ENCODE measurements at places on chromosomes 5 and 9. TPM values are rescaled to one million over a fixed set of nuclear protein-coding genes. Genes with fewer than 3 reads are reported as not detected.

- no peak for DNase-seq
- H3K36me3 ChIP-seq = no peaks in the 10 kb centered on the region
- H3K27ac ChIP-seq = no peak overlapping the region
These were observed 145.0 kb upstream of the FTMT start for GRCh38 chr5:121706686-121707085.

GRCh38 chr9:108512426-108513173 is 343.2 kb downstream of the ACTL7B start:
- DNase-seq = no peak
- no peaks in the 10 kb centered on the region for H3K27me3 ChIP-seq
- H3K27ac ChIP-seq = no peak overlapping the region
- H3K4me1 ChIP-seq = no peaks in the 10 kb centered on the region
- no peak overlapping the region for H3K4me3 ChIP-seq

SPINK7 gene
- not detected for total RNA-seq

DNA sequence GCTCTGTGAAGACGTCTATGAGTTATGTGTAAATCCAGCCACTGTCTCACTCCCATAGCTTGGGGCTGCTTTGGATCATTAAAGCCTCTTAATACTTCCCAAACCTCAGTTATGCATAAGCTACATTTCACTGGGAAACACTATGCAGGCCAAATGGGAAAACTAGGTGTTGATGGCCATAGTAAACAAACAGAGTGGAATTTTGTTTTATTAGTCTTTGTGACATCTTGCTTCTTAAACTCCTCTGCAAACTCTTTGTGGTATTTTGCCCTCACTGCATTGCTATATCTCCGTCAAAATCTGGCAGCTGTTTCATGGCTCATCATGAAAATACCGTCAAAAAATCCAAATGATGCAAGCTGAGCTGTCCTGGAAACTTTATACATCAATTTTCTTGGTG is 167.2 kb upstream of the HMHB1 start:
- no peak for DNase-seq
- H3K4me3 ChIP-seq = no peak overlapping the region
- H3K4me1 ChIP-seq = no peaks in the 10 kb centered on the region
- H3K27ac ChIP-seq = no peak overlapping the region
- H3K27me3 ChIP-seq = no peaks in the 10 kb centered on the region
- no peaks in the 10 kb centered on the region for H3K36me3 ChIP-seq

GRCh38 chr9:127295005-127295404 is 30.4 kb downstream of the GARNL3 start:
- DNase-seq = no peak
- H3K27me3 ChIP-seq = no peaks in the 10 kb centered on the region
- no peak overlapping the region for H3K27ac ChIP-seq

- H3K4me3 ChIP-seq = no peak overlapping the region
- no peaks in the 10 kb centered on the region for H3K27me3 ChIP-seq
- no peaks in the 10 kb centered on the region for H3K36me3 ChIP-seq
- peak overlapping the region; percentile 64 for H3K27ac ChIP-seq
- peaks cover 27% of the 10 kb centered on the region for H3K4me1 ChIP-seq
These were observed 90.3 kb upstream of the ZNF366 start for GRCh38 chr5:72597456-72597948.

LCNL1 gene
- total RNA-seq = 5.1 TPM

- no peak overlapping the region for H3K27ac ChIP-seq
- H3K36me3 ChIP-seq = peaks cover 32% of the 10 kb centered on the region
- H3K4me3 ChIP-seq = no peak overlapping the region
- no peaks in the 10 kb centered on the region for H3K27me3 ChIP-seq
- no peak for DNase-seq
- peaks cover 8% of the 10 kb centered on the region for H3K4me1 ChIP-seq
These were observed 53.8 kb downstream of the RAD23B start for GRCh38 chr9:107336718-107337360.

DNA sequence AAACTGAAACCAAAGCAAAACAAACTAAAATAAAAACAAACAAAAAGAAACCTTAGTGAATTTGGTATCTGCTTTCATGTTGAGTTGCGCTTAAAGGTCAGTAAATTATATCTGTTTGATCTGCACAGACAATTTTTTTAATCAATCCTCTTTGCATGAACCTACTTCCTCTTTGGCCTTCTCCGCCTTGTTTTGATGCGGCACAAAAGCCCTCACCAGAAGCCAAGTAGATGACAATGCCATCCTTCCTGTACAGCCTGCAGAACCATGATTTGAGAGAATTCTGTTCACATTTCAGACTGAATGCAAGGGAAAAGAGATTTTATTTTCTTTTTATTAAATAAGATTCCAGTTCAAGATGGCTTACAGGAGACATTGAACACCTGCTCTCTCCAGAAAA is 473.6 kb upstream of the FTMT start:
- no peaks in the 10 kb centered on the region for H3K27me3 ChIP-seq
- no peaks in the 10 kb centered on the region for H3K4me1 ChIP-seq
- no peak overlapping the region for H3K27ac ChIP-seq
- DNase-seq = no peak

DNA sequence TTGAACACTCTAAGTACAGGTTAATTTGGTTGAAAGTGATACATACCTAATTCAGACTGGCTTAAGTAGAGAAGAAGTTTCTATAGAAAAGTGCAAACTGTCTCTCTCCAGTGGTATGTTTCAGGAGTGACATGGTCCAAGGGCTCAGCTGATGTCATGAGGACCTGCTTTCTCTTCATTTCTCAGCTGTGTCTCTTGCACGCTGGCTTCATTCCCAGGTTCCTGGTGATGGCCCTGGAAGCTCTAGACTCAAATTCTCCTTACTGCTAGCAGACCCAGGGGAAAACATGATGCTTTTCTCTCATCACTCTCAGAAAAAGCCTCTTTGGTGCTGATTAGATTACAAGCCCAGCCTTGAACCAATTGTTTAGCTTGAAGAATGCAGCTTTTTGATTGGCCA is 211.9 kb upstream of the CLINT1 start:
- no peaks in the 10 kb centered on the region for H3K27me3 ChIP-seq
- no peak overlapping the region for H3K27ac ChIP-seq
- H3K36me3 ChIP-seq = no peaks in the 10 kb centered on the region
- H3K4me3 ChIP-seq = no peak overlapping the region
- H3K4me1 ChIP-seq = peaks cover 4% of the 10 kb centered on the region

AHRR gene
- total RNA-seq = 11.3 TPM

GRCh38 chr9:38068701-38069628 is at the start of gene SHB:
Gene SHB (minus strand): TSS chr9:38069227. CDS start chr9:38068645, 582 bp downstream.
- peak; percentile 94 for DNase-seq
- H3K27me3 ChIP-seq = no peaks in the 10 kb centered on the region
- peak within 1 kb of the TSS; percentile 93 for H3K27ac ChIP-seq

GRCh38 chr5:148792744-148793143 is 33.7 kb upstream of the ADRB2 start:
- no peak overlapping the region for H3K27ac ChIP-seq
- H3K27me3 ChIP-seq = no peaks in the 10 kb centered on the region
- H3K4me3 ChIP-seq = no peak overlapping the region
- no peaks in the 10 kb centered on the region for H3K4me1 ChIP-seq

DNA sequence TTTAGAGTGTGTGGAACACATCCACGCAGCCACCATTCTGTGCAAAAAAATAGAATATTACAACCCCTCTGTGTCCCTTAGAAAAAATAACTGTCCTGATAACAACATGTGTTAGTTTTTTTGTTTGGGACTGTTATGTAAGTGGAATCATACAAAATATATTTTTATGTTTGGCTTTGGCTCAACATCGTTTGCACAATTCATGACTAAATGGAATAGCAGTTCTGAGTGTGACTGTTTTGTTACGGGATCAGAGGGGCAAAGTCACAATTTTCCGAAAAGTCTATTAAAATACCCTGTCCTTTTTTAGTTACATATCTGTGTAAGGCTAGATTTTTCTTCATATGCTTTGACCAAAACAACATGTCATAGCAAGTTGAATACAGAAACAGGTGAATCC is 12.8 kb downstream of the MTREX start:
- H3K27me3 ChIP-seq = no peaks in the 10 kb centered on the region
- no peak overlapping the region for H3K4me3 ChIP-seq
- no peaks in the 10 kb centered on the region for H3K4me1 ChIP-seq
- H3K36me3 ChIP-seq = peaks cover 7% of the 10 kb centered on the region

GRCh38 chr5:14588758-14589543 is 7.4 kb downstream of the OTULINL start:
- DNase-seq = peak; percentile 74
- no peak overlapping the region for H3K4me3 ChIP-seq
- no peaks in the 10 kb centered on the region for H3K36me3 ChIP-seq

DNA sequence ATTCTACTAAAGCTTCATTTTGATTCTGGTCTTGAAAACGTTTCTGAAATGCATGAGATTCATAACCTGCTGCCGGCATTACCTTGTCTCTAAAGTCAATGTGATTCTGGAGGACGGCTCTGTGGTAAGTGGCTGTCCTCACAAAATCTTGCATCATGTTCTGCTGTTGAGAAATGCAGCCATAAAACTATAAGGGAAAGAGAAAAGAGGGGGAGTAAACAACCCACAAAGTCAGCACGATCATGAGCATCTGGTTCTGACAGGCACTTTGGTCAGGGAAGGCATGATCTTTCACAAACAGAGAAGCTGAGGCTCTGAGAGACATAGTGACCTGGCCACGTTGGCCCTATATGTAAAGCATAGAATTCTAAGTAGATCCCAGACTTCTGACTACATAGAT is 168.9 kb upstream of the PUM3 start:
- H3K4me1 ChIP-seq = no peaks in the 10 kb centered on the region
- H3K27ac ChIP-seq = no peak overlapping the region
- no peak overlapping the region for H3K4me3 ChIP-seq
- no peaks in the 10 kb centered on the region for H3K36me3 ChIP-seq
- DNase-seq = no peak

ELAVL2 gene
- total RNA-seq = not detected

UNC5A gene
- total RNA-seq = 0.46 TPM

DNA sequence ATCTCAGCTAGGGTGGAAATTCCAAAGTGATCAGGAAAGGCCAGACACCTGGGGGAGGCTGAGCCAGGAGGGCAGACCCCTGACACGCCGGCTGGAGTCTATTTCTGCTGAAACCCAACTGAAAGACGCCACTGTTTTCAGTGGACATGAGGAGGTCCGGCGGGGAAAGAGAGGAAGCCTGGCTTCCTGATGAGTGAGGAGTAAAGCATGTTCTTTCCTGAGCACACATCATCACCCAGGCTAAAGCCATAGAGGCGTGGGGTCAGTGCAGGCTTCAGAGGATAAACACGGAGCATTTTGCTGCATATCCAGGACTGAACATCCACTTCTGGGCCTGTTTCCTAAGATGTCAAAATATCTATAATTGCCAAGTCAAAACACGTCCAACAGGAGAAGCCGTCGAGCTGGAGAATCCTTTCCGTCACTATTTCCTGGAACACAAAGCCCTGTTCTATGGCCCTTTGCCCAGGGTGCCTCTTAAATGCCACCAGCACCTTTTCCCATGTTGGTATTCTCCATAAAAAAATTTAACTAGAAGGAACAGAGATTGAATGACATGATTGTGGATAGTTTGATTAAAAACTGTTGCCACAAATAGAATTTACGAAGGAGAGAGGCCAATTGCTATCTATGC is 597.9 kb upstream of the ADAMTS16 start:
- no peak for DNase-seq
- no peaks in the 10 kb centered on the region for H3K4me1 ChIP-seq
- no peak overlapping the region for H3K27ac ChIP-seq
- no peaks in the 10 kb centered on the region for H3K27me3 ChIP-seq
- no peaks in the 10 kb centered on the region for H3K36me3 ChIP-seq
- no peak overlapping the region for H3K4me3 ChIP-seq

- peaks cover 25% of the 10 kb centered on the region for H3K36me3 ChIP-seq
- DNase-seq = no peak
- H3K27me3 ChIP-seq = no peaks in the 10 kb centered on the region
These were observed 5.8 kb upstream of the PAIP2 start for GRCh38 chr5:139335811-139336210.
